ENCODE measurements at places on chromosomes 16 and 17.

DNA sequence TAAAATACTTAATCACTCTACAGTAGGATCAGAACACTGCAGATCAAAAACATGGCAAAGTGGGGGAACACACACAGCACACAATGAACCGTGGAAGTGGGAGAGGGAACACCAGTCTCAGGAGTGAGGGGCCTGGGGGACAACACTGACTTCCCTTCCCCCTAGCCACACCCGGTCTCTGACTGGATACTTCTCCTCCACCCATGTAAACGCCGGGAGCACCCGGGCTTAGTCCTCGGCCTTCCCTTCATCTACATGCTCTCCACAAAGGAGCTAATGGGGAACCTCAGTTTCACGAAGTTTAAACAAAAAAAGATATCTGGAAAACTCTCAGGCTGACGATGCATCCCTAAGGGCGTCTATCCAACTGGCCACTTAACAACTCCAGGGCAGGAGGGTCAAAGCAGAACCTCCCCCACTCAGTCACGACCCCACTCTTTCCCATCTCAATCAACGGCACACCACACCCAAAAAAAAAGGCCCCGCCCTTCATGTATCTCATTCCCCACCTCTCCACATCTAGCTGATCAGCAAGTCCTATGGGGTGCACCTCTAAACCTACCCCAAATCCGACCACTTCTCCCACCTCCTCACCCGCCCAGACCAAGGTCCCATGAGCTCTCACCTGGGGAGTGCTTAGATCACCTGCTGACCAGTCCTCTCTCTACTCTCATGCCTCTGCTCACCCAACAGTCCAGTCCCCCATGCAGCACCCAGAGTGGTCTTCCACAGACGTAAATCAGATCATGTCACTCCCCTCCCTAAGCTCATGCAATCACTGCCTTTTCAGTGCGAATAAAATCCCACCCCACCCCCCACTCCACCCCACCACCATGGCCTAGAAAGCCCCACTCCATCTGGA is 7.4 kb downstream of the ZDHHC7 start:
- DNase-seq: no peak

- DNase-seq: no peak
Observed at GRCh38 chr16:11315510-11315909, 29.7 kb upstream of the RMI2 start.

- DNase-seq: no peak
Observed at GRCh38 chr16:50155925-50156324, 2.8 kb downstream of the TENT4B start.

DNA sequence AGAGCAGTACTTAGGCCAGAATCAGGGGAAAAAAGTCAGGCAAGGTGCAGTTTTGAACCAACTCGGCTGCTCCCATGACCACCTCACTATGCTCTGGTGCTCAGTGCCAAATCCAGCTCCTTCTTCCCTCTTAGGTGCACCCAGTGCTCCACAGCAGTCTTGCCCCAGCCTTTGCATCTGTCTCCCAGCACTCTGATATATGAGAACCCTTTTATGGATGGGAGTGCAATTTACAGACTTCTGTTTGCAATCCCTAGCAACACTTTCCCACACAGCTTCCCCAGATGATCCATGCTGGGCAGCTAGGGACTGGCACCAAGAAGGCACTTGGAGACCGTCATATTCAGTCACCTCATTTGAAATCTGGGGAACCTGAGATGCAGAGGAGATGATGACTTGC is 267.9 kb upstream of the CCL2 start:
- no peak for DNase-seq
